ENCODE measurements at places on chromosomes 11 and 22. TPM values are rescaled to one million over a fixed set of nuclear protein-coding genes. Genes with fewer than 3 reads are reported as not detected.

- DNase-seq: no peak
These were observed 105.4 kb downstream of the TTC28 start for GRCh38 chr22:28574159-28574788.

GRCh38 chr22:33971561-33971961 is 51.3 kb upstream of the LARGE1 start:
- DNase-seq: no peak

DNA sequence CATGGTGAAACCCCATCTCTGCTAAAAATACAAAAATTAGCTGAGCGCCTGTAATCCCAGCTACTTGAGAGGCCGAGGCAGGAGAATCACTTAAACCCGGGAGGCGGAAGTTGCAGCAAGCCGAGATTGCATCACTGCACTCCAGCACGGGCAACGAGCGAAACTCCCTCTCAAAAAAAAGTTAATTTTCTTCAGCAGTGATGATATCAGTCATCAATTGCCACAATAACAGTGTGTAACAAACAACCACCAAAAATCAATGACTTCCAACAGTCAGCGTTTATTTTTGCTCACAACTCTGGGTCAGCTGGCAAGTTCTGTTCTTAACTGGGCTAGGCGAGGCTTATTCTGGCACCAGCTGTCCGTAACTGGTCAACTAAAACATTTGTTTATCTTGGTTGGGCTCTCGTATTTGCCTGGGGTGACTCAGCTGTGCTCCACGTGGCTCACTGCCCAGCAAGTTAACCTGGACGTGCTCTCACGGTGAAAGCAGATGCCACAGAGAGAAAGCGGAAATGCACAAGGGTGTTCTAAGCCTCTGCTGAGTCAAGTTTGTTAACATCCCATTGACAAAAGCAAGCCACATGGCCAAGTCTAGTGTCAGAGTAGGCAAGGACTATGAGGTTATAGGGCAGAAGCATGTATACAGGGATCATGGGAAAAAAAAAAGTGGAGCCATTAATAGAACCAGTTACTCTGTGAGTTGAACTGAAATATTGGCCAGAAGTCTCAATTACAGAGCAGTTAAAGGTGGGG is 52.1 kb downstream of the LHFPL7 start:
- DNase-seq: no peak

DNA sequence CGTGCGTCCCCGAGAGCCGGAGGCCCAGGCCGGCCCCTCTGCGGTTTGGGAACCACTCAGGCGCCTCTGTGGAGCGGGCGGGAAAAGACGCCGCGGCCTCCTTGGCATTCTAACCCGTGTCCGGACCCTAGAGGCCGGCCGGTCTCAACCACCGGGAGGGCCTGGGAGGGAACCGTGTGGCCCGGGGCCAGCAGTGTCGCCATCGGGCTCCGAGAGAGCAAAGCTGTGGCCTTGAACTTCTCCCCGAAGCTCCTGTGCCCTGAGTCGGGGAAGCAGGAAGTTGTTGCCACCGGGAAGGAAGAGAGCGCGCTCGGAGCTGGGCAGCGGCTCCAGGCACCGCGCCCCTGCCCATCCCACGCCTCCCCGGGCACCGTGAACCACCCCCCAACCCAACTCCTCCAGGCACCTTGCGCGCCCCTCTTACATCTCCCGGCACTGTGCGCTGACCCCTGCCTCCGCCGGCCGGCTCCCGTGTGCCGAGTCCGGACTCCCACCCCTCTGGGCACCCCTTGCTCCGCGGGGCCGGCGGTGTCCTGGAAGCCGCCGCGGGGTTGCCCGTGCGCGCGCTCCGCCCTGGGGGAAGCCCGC is 80.0 kb upstream of the PPARA start:
- DNase-seq: peak; percentile 44

DNA sequence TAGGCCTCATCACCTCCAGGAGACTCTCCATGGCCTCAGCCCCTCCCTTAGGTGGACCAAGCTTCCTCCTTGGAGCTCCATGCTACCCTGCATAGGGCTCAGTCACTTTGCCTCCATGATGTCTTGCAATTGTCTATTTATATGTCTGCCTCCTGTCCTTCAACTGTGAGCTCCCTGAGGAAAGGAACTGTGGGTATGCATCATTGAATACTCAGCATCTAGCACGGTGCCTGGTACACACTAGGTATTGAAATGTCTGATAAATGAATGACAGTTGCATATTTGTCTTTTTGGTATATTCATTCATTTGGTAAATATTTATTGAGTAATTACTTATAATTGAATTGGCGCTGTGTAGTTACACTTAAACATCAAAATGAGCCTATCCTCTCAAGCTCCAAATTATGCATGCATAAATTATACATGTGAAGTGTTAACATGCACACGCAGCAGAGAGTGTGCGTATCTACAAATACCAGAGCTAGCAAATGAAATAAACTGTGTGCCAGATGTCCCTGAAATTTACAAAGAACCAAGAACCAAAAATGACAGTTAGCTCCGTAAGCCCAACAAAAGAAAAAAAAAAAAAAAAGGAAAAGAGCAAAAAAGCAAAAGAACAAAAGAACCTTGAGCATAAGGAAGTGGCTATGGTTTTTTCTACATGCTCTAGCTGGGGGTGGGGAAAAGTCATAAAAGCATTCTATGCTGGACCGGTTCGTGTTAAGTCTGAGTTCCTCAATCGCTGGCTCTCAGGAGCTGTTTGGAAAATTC is 25.2 kb downstream of the GRAP2 start:
- DNase-seq: no peak

GRCh38 chr11:98180511-98180910 is 840.2 kb upstream of the CNTN5 start:
- DNase-seq: no peak

DNA sequence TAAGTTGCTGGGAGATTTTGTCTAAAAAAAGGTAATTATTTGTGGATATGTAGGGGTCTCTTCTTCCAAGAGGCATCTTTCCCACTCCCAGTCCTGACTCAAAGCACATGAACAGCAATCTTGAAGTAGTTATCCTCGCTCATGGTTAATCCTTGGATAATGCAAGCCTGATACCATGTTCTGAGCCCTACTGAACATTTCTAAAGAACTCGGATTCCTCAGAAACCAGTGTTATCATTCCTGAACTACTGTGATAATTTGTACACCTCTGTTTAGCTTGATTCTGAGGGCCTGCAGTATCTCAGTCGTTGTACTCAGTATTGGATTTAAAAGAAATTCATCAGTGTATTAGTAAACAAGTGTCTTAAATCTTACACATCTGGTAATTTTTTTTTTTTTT is 22.3 kb upstream of the RCE1 start:
- DNase-seq: no peak

Gene NAALAD2
- not detected for total RNA-seq

Gene SEPTIN3
- 4.7 TPM for total RNA-seq

Data from activated T-cell treated with anti-CD3 and anti-CD28 coated beads, Interleukin-2, amount 50 U/mL, for 72 hours (primary cell).